IMR-90 (cell line): ENCODE measurements at places on chromosomes 12 and 14. TPM values are rescaled to one million over a fixed set of nuclear protein-coding genes. Genes with fewer than 3 reads are reported as not detected.

DNA sequence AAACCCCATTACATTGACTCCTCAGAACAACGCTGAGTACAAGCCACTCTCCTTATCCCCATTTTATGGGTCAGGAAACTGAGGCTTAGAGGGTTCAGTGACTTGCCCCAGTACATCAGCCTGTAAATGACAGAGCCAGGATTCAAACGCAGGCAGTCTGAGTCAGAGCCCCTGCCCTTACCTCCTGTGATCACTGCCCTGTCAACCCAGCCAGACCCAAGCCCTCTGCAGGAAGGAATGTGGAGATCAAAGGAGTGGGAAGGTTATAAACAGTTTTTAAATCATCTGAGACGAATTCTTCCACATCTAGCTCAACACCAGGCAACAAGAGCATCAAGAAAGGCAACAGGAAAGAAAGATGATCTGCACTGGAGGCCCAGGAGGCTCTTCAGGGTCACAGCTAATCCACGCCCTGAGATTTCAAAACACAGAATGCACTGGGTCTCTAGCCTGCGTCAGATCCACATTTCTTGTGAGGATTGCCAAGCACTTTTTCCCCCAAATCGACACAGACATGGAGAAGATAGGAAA is 38.5 kb downstream of the SPTB start:
- DNase-seq: peak; percentile 62

DNA sequence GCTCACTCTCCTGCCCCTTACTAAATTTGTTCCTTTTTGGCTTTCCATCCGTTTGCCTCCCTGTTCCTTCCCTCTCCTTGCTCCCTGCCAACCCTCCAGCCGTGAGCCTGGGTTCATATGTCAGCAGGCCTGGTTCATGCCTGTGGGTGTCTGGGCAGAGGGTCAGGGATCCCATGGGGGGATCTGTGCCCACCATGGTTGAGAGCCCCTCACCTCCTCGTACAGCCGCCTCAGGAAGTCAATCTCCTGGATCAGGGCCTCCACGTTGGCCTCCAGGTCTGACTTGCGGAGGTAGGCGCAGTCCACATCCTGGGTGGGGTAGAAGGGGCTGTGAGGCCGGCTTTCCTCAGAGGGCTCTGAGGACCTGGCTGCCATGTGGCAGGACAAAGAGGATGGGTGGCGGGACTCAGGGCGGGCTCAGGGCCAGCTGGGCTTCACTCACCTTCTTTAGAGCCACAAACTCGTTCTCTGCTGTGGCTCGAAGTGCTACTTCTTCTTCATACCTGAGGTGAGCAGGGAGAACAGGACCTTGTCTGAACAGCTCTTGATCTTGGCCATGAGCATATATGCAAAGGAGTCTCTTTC is 3.6 kb downstream of the KRT83 start:
- no peak for DNase-seq

DNA sequence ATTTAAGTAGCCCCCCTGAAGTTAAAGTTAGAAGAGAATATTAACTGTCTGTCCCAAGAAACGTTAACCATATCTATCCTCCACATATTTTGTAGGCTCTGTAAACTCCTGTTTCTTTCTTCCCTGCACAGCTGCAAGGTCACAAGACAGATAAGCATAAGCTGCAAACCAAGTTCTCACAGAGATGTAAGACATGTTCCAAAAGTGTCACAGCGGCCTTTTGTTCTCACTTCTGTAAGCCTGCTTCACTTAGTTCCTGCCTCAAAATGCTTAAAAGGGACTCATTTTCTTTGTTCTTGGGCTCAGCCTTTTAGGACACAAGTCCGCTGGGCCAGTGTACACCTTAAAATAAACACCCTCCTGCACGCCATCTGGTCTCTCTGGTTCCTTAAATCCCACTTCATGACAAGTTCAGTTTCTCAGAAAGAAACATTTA is 3.2 kb downstream of the RNASE1 start:
- DNase-seq: no peak

GRCh38 chr12:110849748-110850403 is 3.1 kb downstream of the CCDC63 start:
- DNase-seq: no peak

GRCh38 chr14:89040080-89040459 is 215.6 kb downstream of the TTC8 start:
- DNase-seq: no peak

GRCh38 chr14:81473456-81474147 is 60.1 kb downstream of the SEL1L start:
- no peak for DNase-seq

GRCh38 chr12:48031135-48031960 is 27.1 kb upstream of the COL2A1 start:
- DNase-seq: no peak

DNA sequence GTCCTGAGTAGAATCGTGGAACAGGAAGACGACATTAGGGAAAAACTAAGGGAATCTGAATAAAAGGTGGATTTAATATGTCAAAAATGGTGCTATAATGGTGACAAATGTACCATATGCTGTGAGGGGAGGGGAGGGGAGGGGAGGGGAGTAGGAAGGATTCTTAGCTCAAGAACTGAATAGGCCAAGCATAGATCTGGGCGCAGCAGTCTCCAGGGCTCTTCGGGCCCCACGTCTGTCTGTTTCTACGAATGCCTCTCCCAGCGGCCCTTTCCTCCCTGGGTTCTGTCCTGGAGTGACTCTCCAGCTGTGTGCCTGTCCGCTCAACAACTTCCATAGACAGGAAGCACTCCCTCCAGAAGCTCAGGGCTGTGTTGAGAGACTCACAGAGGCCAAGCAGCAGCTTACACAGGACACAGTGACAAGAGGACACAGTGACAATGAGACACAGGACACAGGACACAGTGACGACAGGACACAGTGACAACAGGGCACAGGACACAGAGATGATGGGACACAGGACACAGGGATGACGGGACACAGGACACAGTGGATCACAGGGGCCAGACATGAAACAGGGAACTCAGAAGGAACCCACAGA is 42.4 kb upstream of the PPP2R5C start:
- DNase-seq: no peak

- DNase-seq: peak; percentile 32
These were observed at the start of gene SLC38A4 for GRCh38 chr12:46825591-46826414. TSS of gene SLC38A4 (minus strand) at chr12:46825997. CDS start at chr12:46793071, 32,926 bp downstream.

GRCh38 chr14:101563654-101564443 is 2.6 kb downstream of the DIO3 start:
- DNase-seq: no peak

DNA sequence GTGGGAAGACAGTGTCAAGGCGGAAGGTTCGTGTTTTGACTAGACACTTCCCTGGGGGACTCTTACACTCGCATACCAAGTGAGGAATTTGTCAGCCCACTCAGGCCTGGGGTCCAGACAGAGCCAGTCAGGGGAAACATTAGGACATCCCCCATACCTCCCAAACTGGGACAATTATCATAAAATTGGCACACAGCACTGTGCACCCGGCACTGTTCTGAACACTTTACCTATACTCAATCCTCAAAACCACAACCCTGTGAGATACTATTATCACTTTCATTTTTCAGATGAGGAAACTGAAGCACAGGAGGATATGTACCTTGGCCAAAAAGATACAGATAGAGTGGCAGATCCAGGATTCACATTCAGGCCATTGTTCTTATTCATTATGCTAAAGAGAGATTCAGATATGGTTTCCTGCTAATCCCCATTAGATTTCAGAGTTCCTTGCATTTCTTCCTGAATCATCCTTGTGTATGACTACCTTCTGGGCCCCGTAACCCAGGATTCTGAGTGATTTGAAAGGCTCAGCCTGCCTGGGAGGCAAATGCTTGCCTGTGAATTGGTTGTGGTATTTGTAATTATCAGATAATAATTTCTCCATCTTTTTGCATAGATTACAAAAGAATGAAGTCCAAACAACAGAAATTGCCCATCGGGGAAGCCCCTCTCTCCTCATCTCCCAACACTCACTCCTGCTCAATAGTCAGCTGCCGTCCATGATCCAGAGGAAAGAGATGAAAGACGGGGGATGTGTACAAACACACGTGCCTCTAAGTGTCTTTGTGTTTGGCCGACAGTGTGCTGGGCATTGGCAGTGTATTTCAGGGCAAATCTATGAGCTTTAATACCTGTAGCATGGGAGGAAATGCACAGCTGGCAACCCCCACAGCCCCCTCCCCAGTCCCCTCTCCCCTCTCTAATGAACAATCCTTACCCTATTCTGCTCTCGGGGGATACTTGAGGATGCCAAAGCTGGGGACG is 4.6 kb downstream of the TAC3 start:
- DNase-seq: no peak

DNA sequence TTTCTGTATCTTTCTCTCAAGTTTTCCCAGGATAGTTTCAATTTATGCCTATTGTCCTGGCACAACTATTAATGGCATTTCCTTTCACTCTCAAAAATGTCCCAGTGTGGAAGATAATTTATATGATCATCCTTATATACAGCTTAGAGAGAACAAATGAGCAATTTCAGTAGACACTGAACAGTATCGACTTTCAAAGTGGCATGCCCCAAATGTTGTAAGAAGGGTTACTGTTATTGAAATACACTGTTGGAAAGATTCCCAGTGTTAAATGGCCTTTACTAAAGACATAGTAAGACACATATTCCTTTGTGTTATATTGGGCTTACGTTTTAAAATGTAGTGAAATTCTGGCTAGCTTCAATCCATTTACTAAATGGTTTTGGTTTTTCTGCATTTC is 202.3 kb upstream of the CDKN3 start:
- DNase-seq: no peak

DNA sequence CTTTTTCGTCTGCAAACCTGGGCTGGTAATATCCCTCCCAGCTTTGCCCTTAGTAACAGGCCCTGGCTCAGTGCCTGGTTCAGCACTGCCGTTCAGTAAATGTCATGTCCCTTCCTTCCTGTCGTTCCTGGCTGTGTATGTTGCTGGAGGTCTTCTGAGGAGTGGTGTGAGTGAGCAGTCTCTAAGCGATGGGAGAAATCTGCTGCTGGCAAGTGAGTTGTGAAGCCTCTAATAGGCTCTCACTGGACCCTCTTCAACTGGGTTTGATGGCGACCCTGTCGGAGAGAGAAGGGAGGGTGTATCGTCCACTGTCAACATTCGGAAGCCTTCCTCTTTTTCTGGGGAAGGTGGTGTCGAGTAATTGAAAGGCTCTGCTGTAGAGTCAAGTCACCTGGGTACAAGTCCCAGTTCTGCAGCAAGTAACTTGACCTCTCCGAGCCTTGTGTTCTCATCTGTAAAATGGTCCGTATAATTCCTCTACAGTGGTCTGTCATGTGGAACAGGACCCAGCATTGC is 62.8 kb downstream of the HRK start:
- DNase-seq: peak; percentile 23

GRCh38 chr12:45294906-45295305 is 79.0 kb downstream of the ANO6 start:
- DNase-seq: no peak

- peak; percentile 93 for DNase-seq
These were observed 170.1 kb upstream of the PWP1 start for GRCh38 chr12:107515446-107515958.

GRCh38 chr12:120890963-120891362 is 13.2 kb downstream of the SPPL3 start:
- DNase-seq: no peak

- DNase-seq: peak; percentile 93
These were observed 7.0 kb upstream of the BDKRB1 start for GRCh38 chr14:96249029-96249428.

DNA sequence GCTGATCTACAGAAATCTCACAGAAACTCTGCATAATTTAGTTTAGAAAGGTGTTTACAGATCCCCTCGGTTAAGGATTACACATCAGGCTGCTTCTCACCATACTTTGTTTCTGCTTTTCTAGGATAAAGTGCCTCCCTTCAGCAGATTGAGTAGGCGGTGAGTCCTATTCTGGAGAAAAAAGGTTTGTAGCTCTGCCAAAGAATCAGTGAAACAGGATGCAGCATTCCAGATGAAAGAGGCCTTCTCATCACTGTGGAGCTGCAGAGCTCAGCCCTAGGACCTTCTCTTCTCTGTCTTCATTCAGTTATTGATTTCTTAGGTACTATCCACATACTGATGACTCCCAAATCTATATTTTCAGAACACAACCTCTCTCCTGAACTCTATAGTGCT is 155.5 kb upstream of the KRR1 start:
- peak; percentile 92 for DNase-seq

DNA sequence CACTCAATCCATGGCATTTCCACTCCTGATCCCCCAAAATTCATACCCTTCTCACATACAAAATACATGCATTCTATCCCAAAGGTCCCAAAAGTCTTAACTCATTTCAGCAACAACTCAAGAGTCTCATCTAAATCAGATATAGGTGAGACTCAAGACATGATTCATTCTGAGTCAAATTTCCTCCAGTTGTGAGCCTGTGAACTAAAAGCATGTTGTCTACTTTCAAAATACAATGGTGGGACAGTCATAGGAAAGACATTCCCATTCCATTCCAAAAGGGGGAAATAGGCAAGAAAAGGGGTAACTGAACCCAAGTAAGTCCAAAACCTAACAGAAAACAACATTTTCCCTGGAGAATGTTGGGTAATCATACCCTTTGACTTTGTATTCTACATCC is 103.3 kb downstream of the C12orf75 start:
- peak; percentile 75 for DNase-seq

CMA1 gene
- total RNA-seq: not detected in 2 replicates

RASSF8 gene
- 50.5 and 50.8 TPM in 2 replicates for total RNA-seq

HOXC9 gene
- not detected in 2 replicates for total RNA-seq

WNT1 gene
- total RNA-seq: not detected in 2 replicates

TMED10 gene
- total RNA-seq: 327 and 441 TPM in 2 replicates

DYNC1H1 gene
- total RNA-seq: 612 and 670 TPM in 2 replicates

GUCY2C gene
- not detected in 2 replicates for total RNA-seq

CLECL1 gene
- not detected in 2 replicates for total RNA-seq

AICDA gene
- total RNA-seq: not detected in 2 replicates

KRT3 gene
- not detected in 2 replicates for total RNA-seq
